AG04450 (cell line): ENCODE measurements at places on chromosomes 4 and X. TPM values are rescaled to one million over a fixed set of nuclear protein-coding genes. Genes with fewer than 3 reads are reported as not detected.

The ZNF157 gene
- polyA plus RNA-seq: 0.07 and 0.10 TPM in 2 replicates

The MGAT4D gene
- polyA plus RNA-seq: not detected in 2 replicates

The DCAF4L1 gene
- 0.01 and 0.04 TPM in 2 replicates for polyA plus RNA-seq

The CHIC2 gene
- polyA plus RNA-seq: 22.2 and 32.6 TPM in 2 replicates

The TCEAL7 gene
- 35.8 and 49.5 TPM in 2 replicates for polyA plus RNA-seq

The NEXMIF gene
- not detected in 2 replicates for polyA plus RNA-seq

The GRK4 gene
- 3.7 TPM in 2 replicates for polyA plus RNA-seq

The CLDN22 gene
- not detected in 2 replicates for polyA plus RNA-seq

The USP17L18 gene
- polyA plus RNA-seq: not detected in 2 replicates

The HELT gene
- polyA plus RNA-seq: not detected in 2 replicates

The MAGEA11 gene
- polyA plus RNA-seq: not detected in 2 replicates

The RAB9A gene
- polyA plus RNA-seq: 27.9 and 41.7 TPM in 2 replicates

The SPINK2 gene
- polyA plus RNA-seq: not detected in 2 replicates

The AMBN gene
- polyA plus RNA-seq: not detected in 2 replicates

The PF4V1 gene
- 0.20 and 0.83 TPM in 2 replicates for polyA plus RNA-seq

The ARR3 gene
- not detected in 2 replicates for polyA plus RNA-seq

The GLRB gene
- 8.3 and 11.8 TPM in 2 replicates for polyA plus RNA-seq

The CENPI gene
- polyA plus RNA-seq: 3.7 and 5.0 TPM in 2 replicates

The SPARCL1 gene
- not detected in 2 replicates for polyA plus RNA-seq

The TMPRSS11A gene
- not detected in 2 replicates for polyA plus RNA-seq

The RGN gene
- 1.7 and 2.1 TPM in 2 replicates for polyA plus RNA-seq

The FGFR3 gene
- 0.06 and 0.21 TPM in 2 replicates for polyA plus RNA-seq

The DSPP gene
- not detected in 2 replicates for polyA plus RNA-seq

The CD40LG gene
- polyA plus RNA-seq: not detected in 2 replicates

The ARHGEF38 gene
- not detected in 2 replicates for polyA plus RNA-seq

The DUSP21 gene
- polyA plus RNA-seq: not detected in 2 replicates

The UGT2B28 gene
- polyA plus RNA-seq: not detected in 2 replicates

The GPR119 gene
- polyA plus RNA-seq: not detected in 2 replicates

The CXCL1 gene
- polyA plus RNA-seq: 2.0 and 2.1 TPM in 2 replicates

The CSAG3 gene
- polyA plus RNA-seq: not detected in 2 replicates
